ENCODE measurements at places on chromosomes 12 and 14.

GRCh38 chr14:91419044-91419397 is 1.4 kb upstream of the CCDC88C start:
- DNase-seq, result peak; percentile 33

DNA sequence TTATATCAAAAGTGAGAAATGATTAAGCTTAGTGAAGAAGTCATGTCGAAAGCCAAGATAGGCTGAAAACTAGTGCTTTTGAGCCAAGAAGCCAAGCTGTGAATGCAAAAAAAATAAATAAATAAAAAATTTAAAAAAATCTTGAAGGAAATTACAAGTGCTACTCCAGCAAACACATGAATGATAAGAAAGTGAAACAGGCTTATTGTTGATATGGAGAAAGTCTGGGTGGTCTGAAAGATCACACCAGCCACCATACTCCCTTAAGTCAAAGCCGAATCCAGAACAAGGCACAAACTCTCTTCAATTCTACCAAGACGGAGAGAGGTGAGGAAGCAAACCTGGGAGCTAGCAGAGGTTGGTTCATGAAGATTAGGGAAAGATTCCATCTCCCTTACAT is 49.7 kb downstream of the MED13L start:
- DNase-seq, result no peak

GRCh38 chr12:105220929-105221290 is 15.1 kb downstream of the APPL2 start:
- DNase-seq, result no peak

- DNase-seq, result no peak
Observed at GRCh38 chr12:78095623-78096022, 264.9 kb downstream of the NAV3 start.

DNA sequence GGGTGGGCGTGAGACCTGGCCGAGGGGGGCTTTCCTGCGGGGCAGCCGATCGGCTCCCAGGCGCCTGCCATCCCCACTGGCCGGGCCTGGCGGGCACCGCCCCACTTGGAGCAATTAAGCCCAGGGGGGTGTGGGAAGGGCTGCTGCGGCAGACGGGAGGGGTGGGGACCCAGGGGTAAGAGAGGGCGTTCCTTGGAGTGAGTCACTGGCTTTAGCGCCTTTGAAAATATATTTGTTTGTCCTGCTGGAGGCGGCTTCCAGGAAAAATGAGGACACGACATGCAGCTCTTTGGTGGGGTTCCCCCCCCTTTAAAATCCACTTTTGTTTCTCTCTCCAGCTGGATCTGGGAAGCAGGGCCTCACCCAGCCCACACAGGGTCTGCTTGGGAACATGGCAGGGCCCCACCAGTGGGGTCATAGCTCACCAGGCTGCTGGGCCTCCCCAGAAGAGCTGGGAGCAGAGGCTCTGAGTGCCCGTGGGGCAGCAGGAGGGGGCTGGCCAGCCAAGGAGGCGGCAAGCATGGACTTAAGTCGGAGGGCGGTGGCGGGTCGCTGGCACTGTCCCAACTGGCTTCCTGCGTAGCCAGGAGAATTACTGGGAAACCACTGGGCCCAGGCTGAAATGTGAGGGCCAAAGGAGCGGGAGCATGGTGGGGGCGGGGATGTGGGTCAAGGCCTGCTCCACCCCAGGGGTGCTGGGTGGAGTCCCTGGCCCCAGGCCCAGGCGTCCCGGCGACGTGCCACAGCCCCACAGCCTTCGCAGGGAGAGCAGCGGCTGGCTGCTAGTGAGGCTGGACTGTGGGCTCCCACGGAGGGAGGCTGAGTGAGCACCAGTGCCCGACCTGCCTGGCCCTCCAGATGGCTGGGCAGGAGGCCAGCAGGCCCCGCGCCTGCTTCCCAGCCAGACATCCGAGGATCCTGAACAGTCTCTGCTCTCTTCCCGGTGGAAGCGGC is 128.0 kb downstream of the RFLNA start:
- no peak for DNase-seq

- no peak for DNase-seq
Observed at GRCh38 chr12:60123557-60123956, 527.7 kb downstream of the SLC16A7 start.

DNA sequence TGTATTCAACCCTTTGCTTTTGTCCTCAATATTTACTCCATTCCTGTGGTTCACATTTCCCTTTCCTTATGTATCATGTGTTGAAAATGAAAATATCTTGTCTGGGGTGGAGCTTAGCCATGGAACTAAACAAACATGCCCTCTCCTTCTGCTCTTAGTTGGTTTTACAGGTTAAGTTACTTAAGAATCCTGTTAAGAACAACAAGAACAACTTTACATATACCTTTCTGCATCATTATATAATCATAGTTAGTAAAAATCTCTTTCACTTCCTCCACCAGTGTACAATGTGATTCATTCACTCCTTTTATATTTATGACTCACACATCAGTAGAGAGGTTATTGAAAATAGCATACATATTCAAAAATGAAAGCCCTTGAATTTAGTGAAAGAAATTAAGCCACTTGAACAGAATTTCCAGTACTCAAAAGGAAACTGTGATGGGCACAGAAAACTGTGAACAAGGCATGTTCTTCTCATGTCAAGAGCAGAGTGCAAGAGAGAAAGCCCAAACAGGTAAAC is 307.7 kb downstream of the CCDC91 start:
- no peak for DNase-seq

DNA sequence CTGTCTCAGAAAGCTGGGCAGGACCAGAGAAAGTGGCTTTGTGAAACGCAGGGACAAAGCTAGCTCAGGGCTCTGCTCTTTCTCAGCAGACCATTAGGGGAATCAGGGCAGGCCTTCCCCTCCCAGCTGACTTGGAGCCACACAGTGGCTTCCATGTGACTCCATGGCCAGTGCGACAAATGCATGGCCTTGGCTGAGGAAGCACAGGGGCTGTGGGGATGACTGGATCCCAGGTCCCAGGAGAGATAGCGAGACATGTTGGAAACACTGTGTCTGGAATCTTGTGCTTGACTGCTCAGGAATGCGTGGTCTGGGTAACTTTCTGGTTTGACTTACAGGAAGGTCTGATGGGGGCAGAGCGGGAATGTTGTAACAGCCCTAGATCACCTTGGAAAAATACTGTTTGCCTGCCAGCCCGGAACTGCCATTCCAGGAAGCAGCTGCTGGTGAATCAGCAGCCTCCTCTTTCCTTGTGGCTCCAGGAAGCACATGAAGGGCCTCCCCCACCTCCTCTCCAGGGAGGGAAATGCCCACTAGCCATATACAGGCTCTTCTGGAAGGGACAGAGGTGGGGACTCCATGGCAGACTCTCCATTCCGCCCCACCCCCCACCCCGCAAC is 133.5 kb upstream of the HIF1A start:
- DNase-seq, result no peak

DNA sequence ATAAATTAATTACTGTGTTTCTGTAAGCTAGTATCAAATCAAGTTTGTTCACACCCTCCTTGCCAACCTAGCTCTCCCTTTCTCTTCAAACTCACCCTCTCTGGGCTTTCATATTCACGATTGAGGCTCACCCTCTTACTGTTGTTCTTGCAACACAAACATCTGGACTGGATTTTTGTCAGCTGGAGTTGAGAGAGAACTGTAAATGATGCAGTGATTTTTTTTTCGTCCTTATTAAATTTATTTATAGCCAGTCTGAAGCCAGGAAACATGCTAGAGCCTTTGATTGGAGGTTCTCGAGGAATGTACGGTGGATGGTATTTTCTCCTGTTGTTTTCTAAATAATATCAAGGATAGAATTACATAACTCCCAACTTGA is 485.1 kb downstream of the ZFP36L1 start:
- DNase-seq, result no peak

DNA sequence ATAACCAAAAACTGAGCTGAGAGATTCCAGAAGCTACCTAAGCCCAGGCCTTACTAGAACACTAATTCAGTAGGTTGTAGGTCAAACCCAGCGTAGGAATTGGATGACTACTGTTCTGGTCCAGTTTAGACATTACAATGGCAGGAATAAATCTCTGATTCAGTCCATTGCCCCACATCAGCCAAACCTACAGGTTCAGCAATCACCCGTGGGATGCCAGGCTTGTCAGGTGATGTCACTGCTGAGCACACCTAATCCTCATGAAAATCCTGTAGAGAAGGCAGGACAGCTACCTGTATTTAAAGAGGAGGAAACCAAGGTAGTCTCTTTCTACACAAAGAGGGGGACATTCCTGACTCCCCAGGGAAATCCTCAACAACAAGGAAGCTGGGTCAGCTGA is 63.7 kb downstream of the RFX4 start:
- DNase-seq, result no peak

DNA sequence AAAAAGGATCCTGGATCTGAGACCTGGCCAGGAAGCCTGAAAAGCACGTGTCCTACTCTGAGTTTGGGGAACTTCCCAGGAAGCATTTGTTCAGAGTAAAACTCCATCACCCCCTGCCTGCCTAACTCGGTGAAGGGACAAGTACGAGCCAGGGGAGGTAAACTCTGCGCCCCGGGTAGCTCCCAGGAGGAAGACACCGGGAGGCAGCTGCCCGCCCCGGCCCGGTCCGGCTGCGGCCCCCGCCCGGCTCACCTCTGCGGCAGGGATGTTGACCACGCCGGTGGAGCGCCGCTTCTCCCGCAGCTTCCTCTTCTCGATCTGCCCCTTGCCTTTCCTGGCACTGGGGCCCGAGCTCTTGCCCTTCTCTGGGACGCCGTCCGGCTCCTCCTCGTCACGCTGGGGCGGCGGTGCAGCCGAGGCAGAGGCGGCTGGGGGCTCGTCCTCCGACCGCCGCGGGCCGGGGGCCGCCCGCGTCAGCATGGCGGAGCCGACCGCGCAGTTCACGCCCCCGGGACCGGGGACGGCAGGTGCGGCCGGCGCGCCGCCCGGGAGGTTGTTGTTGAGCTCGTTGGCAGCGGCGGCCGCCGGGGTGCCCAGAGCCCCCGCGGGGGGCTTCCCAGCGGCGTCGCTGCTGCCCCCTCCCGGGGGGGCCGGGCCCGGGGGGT is 1.2 kb downstream of the PAWR start:
- no peak for DNase-seq

DNA sequence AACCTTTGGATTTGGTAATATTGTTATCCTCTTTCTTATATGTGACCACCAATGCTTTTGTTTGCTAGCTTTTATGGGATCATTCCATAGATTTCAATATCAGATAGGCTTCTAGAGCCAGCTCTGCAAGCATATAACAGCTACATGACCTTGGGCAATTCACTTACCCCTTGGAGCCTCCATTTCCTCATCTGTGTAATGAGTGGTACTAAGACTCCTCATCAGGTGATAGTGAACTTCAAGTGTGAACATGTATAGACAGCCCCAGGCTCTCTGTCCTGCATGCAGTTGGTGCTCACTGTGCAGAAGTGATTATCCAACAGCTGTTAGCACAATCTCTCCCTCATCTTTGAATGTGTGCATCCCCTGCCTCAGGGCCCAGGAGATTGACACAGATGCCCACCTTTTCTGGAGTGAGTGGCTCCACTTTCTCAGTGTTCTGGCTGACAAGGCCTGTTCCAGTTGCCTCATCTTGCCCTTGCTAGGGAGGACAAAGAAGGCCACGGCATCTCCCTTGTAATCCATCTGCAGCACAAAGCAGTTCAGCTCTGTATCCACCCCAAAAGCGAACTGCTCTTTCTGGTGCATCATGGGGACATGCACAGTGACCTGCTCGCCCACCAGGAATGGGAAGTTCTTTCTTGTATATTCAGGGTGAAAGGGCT is 9.2 kb downstream of the SERPINA9 start:
- DNase-seq, result no peak

GRCh38 chr14:28571636-28572035 is 195.0 kb upstream of the FOXG1 start:
- DNase-seq, result no peak

- no peak for DNase-seq
Observed at GRCh38 chr14:68471029-68471963, 321.6 kb downstream of the ZFP36L1 start.

GRCh38 chr12:114995891-114996290 is 311.9 kb upstream of the TBX3 start:
- no peak for DNase-seq

GRCh38 chr14:100780246-100780645 is 45.7 kb upstream of the MEG3 start:
- no peak for DNase-seq
